Activated T-helper 17 cell treated with anti-CD3 and anti-CD28 coated beads, Interleukin-2, amount 50 U/mL, for 72 hours (primary cell): ENCODE measurements at places on chromosomes 4 and X. TPM values are rescaled to one million over a fixed set of nuclear protein-coding genes. Genes with fewer than 3 reads are reported as not detected.

Gene CLDN22
- total RNA-seq: not detected

Gene SSX4
- total RNA-seq: not detected

Gene CFAP99
- 0.11 TPM for total RNA-seq

- no peak for ATAC-seq
Measured at GRCh38 chrX:105910563-105911105, 88.3 kb downstream of the NRK start.

- peak; percentile 74 for ATAC-seq
Measured at GRCh38 chrX:72094894-72095293, 36.8 kb downstream of the RTL5 start.

- ATAC-seq: no peak
Measured at GRCh38 chr4:24370421-24370820, 213.9 kb downstream of the DHX15 start.

GRCh38 chrX:330726-331150 lies 12.1 kb upstream of the GTPBP6 start:
- peak; percentile 6 for ATAC-seq

DNA sequence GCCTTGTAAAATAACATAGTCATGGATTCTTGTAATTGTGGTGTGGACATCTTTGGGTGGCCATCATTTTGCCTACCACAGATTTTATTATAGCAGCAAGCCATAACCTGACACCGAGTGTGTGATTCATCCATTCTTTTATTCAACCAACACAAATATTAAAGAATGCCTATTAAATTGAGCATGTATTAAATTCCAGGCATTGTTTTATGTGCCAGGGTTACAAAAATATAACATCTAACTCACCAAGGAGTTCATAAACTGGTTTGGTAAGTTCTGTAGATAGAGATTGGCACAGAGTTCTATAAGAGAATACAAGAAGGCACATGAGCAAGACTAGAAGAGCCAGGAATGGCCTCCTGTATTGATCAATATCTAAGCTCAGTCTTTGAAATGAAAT lies 18.0 kb downstream of the NBDY start:
- ATAC-seq: no peak

- no peak for ATAC-seq
Measured at GRCh38 chrX:10245886-10246285, 89.1 kb downstream of the CLCN4 start.

GRCh38 chr4:5660185-5660584 lies 48.2 kb downstream of the EVC2 start:
- ATAC-seq: peak; percentile 52

DNA sequence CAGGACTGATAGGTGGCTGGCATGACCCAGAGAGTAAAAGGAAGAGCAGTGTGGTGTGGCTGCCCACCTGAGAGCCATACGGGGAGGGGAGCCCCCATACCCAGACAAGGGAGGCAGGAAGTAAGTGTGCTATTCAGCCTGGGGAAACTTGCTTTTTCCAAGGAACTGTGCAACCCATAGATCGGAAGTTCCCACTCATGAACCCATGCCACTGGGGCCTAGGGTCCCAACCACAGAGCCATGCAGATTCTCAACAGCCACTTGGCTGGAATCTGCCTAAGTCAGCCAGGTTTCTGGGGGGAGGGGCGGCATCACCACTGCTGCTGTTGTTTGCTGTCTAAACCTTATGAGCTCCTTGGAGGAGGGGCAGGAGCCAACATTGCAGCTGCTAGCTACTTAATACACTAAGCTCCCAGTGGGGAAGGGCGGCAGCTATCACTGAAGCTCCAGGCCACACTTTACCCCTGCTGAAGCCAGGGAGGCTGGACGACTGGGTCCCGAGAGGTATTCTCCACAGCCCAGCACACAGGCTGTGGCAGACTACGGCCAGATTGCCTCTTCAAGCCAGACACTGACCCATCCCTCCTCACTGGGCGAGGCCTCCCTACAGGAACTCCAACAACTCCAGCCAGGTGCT lies 410.4 kb downstream of the INPP4B start:
- no peak for ATAC-seq
